ENCODE measurements at places on chromosomes 3 and 15. TPM values are rescaled to one million over a fixed set of nuclear protein-coding genes. Genes with fewer than 3 reads are reported as not detected.

DNA sequence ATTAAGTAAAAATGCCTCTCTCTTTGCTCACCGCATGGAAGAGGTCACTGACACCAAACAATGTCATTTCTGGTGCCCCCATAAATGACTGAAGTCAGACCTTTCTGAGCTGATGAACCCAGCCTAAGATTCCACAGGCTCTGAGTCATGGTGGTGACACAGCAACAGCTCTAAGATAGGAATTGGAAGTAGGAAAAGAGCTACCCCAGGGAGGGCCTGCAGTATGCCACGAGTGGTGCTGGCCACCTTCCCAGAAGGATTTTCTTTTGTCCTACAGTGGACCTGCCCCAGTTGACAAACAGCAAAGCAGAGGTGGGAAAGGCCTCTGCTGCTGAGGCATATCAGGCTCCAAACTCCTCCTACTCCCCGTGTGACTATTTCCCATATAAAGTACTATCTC is 208.1 kb downstream of the MINAR1 start:
- no peak for DNase-seq

VGLL3 gene
- total RNA-seq: 4.5 TPM

GRCh38 chr15:67148196-67148701 is 82.8 kb downstream of the SMAD3 start:
- no peak for DNase-seq

DNA sequence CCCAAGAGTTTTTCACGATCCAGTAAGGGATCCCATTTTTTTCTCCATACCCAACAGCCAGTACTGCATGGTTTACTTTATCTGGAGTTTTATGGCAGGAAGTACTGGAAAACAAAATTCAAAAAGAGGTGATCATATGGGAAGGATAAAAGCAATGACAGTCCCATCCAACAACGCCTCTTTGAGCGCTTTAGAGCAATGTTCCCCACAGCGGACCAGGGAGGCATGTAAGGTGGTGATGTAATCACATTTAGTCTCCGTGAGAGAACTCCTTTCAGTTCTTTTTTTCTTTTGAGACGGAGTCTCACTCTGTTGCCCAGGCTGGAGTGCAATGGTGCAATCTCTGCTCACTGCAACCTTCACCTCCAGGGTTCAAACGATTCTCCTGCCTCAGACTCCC is 21.8 kb downstream of the CTSH start:
- no peak for DNase-seq

DNA sequence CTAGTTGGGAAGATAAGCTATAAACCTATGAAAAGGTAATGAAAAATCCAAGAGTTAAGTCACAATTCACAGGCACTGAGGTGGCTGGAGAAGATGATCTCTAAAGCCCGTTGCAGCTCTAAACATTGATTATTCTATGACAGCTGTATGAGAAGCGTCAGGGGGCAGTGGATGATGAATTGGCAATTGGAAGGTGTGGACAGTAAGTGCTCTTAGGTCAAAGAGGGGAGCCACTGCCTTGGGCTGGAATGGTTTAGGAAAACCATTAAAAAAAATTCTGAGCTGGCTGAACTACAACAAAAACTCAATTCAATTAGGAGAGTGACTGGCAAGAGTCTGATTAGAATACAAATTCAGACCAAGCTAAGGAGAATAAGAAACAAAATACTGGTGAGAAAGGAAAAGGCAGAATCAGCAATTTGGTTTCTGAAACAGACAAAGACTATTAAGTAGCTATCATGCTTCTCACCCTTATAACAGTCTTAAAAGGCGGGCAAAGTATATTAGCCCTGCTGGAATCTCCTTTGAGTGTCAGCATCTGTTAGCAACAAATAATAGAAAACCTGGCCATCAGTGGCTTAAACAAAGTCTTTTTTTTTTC is 8.8 kb upstream of the NMD3 start:
- no peak for DNase-seq

DNA sequence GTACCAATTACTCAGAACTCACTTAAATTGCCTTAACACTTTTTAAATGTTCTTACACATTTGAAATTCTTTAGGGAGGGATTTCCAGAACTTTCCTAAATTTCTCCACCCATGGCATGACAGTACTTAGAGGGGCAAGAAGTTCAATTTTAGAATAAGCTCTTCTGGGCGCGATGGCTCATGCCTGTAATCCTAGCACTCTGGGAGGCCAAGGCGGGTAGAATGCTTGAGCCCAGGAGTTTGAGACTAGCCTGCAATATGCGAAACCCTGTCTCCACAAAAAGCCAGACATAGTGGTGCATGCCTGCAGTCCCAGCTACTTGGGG is 10.6 kb downstream of the FAM131A start:
- DNase-seq: no peak

DNA sequence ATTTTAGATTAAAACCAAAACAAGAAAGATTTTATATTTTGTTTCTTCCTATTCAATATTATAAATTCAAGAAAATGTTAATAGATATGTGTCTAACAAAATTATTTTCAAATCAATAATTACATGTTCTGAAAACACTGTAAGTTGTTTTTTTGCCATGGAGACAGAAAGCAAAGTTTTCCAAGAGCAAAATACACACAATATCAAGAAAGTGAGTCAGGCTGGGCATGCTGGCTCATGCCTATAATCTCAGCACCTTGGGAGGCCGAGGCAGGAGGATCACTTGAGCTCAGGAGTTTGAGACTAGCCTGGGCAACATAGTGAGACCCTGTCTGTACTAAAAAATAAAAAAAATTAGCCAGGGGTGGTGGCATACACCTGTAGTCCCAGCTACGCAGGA is 71.7 kb downstream of the TTC23 start:
- no peak for DNase-seq

GRCh38 chr15:100191161-100191560 is 150.6 kb downstream of the ADAMTS17 start:
- no peak for DNase-seq

DNA sequence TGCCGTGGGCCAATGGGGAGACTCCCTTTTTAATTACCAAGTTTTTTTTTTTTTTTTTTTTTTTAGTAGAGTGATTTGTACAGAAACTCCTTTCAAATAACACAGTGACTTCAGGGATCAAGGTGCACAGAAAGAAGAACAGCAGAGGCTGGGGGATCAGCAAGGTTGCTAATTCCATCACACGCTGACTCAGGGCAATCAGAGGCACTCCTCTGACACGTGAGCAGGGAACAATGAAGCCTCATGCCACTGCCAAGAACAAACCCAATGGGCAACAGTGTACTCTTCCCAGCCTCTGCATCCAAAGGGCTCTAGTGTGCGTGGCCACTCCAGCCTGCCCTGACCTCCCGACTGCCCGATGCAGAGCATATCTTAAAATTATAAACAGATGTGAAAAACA is 186.7 kb upstream of the WNT5A start:
- no peak for DNase-seq

Measured in spleen (tissue), 13 donors.